Nasal cavity respiratory epithelium epithelial cell of viscerocranial mucosa (primary cell): ENCODE measurements at places on chromosomes 5 and 9. TPM values are rescaled to one million over a fixed set of nuclear protein-coding genes. Genes with fewer than 3 reads are reported as not detected.

Gene GPSM1
- total RNA-seq = 9.9 and 13.8 TPM in 2 replicates

Gene PRRC1
- total RNA-seq = 48.5 and 68.2 TPM in 2 replicates

Gene SPAG8
- total RNA-seq = 0.14 TPM in 1 of 2 replicates, not detected in the other

Gene ZDHHC11B
- under 0.01 and 0.14 TPM in 2 replicates for total RNA-seq

Gene ECM2
- 1.7 and 11.0 TPM in 2 replicates for total RNA-seq

Gene TMEM215
- not detected in 2 replicates for total RNA-seq

Gene HAVCR2
- total RNA-seq = 0.21 and 1.0 TPM in 2 replicates

Gene ITK
- not detected in 2 replicates for total RNA-seq

Gene DMRT2
- under 0.01 and 0.50 TPM in 2 replicates for total RNA-seq

Gene FOXD4L3
- total RNA-seq = under 0.01 and 0.21 TPM in 2 replicates

Gene TRIM7
- total RNA-seq = 12.8 and 15.7 TPM in 2 replicates

Gene GABRP
- total RNA-seq = 1.4 TPM in 1 of 2 replicates, not detected in the other

Gene VDAC1
- 366 and 398 TPM in 2 replicates for total RNA-seq

Gene DOK3
- 0.68 and 7.6 TPM in 2 replicates for total RNA-seq

Gene SLC2A6
- total RNA-seq = 3.8 and 6.2 TPM in 2 replicates

Gene ITGA2
- total RNA-seq = 21.2 and 97.1 TPM in 2 replicates
